Hematopoietic multipotent progenitor cell (in vitro differentiated cells): ENCODE measurements at places on chromosomes 13 and 19.

GRCh38 chr13:76683168-76683567 is 203.0 kb downstream of the KCTD12 start:
- no peak for DNase-seq

DNA sequence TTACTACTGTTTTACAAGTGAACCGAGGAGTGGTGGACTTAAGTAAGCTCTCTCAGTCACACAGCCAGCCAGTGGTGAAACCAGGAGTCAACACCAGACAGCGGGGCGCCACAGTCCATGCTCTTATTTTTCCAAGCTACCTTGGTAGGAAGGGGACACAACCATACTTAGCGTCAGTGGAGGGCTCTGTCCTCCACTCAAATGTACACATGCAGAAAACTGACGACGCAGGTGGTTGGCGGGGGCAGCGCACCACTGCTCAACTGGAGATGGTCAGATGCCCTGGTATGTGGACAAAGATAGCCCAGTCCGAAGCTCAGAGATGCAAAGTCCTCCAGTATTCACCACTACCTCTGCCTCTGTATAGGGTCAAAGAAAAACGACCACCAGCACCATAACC is 1.1 kb downstream of the ZNF667 start:
- no peak for DNase-seq

DNA sequence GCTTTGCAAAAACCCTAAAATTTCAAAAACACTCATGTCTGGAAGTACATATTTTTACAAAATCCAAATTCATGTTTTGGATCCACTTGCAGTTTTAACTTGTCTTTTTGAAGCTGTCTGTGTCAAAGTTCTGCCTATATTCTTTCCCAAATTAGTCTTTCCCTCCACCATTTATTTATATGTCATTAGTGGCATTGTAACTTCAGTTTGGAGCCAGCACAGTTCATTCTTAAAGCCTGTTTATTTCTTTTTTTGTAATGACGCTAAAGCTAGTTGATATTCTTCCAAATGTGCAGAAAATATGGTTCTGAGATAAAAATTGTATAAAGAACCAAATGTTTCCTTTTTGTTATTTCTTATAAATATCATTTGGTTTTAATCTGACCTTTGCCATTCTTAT is 2039.3 kb downstream of the OLFM4 start:
- DNase-seq = no peak

- DNase-seq = peak; percentile 91
Measured at GRCh38 chr19:36489920-36490415, 607 bp upstream of the ZNF566 start.

GRCh38 chr13:45055902-45056648 is 64.2 kb upstream of the GTF2F2 start:
- DNase-seq = no peak

DNA sequence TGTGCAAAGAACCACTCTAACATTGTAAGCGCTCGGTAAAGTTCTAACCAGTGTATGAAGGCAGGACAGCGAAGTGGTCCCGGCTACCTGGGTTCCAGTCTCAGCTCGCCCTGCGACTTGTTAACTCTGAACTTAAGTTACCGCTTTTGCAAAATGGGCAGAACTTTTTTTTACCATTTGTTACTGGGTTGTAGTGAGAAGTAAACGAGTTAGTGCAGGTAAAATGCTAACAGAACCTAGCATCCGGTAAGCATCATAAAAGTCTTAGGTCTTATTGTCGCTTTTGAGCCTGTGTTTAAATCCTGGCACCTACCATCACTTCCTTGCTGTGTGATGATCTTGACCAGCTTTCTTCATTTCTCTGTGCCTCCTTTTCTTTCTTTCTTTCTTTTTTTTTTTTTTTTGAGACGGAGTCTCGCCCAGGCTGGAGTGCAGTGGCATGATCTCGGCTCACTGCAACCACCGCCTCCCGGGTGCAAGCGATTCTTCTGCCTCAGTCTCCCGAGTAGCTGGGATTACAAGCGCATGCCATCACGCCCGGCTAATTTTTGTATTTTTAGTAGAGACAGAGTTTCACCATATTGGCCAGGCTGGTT is 734 bp upstream of the TRMT1 start:
- no peak for DNase-seq

- peak; percentile 11 for DNase-seq
Measured at GRCh38 chr13:61880578-61881283, 465.1 kb upstream of the PCDH20 start.

DNA sequence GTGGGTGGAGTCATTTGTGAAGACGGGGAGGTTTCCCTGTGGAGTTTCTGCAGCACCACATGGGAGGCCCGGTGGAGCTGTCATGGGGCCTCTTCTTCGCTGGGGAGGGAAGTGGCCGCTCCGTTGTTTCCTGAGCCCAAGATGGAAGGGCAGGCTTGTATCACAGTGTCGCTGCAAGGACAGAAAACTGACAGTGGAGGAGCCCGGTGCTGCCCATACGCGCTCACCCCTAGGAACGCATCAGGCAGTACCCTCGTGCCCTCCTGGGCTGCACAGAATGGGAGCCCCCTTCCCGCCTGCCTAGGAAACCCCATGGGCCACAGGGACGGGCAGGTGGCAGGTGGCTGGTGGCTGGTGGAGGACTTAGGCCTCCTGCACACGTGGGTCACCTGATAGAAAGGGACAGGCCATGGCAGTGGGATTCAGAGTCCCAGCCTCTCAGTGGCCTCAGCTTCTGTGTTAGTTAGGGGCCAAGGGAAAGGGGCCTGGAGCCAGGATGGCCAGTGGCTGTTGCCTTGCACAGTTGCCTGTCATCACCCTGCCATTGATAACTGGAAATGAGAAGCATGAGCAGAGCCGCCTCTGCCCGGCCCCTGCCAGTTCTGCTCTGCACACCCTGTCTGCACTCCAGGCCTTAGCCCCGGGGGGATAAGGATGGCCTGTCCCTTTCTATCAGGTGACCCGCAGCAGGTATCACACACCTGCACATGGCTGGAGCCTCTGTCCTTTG is 7.6 kb downstream of the COL4A2 start:
- DNase-seq = no peak

DNA sequence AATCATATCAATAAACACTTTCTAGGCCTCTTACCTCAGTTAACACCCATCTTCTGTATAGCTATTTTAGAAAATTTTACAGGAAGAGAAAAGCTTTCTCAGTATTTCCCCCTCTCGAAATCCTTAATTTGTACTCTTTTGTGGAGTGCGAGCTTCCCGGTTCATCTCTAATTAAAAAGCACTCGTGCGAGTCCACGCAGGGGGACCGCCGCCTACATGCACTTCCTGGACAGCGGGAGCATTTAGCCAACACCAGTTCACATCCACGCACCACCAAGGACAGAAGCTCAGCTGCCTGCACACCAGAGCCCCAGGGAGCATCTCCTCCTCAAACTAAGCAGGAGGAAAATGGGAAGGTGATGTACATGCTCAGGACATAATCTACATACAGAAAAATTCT is 60.0 kb downstream of the RASA3 start:
- no peak for DNase-seq

DNA sequence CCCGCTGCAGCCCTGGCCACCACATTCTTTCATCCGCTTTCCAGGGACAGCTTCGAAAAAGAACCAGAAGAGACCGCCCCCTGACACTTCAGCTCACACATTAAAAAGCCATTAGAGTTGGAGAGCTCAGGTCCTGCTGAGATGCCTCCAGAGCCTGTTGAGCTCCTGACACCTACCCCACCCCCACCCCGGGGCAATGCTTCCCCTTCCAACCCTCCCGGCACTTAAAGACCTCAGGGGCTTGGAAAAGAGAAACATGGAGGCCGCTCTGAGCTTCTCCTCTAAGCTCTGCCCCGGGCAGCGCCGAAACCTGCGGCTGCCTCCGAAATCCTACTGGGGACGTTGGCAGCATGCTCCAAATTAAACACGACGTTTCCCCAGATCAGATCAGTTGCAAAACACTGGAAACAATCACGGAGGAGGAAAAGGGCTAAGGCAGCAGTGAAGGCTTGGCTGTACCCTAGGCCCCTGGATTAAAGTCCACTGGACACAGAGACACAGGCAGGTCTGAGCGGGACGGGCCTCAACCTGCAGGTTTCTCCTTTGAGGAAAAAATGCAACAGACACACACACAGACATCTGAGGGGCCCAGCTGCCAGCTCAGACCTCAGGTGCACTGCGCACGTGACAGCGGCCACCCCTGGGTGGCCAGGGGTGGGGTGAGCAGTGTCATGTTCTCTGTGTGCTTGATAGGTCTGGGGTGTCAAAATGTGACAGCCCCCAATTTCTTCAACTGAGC is 9.6 kb downstream of the SH3GL1 start:
- DNase-seq = peak; percentile 15

GRCh38 chr13:37889102-37889501 is 19.5 kb upstream of the TRPC4 start:
- no peak for DNase-seq

DNA sequence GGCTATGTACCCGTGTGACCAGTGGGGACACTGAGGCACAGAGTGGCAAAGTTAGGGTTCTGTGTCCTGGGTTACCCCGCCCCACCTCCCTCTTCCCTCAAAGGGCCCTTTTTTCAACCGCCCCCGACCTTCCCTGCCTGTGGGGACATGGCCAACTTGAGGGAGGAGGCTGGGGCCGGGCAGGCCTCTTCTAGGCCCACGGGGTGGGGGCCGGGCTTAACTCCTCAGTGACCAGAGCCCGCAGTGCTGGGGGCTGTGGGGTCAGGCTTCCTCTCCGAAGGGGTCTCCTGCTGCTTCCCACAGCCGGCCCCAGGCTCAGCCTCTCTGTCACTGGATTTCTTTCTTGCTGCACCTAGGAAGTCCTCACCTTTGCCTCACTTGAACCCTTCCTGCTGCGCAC is 23.9 kb downstream of the PIAS4 start:
- no peak for DNase-seq

- DNase-seq = no peak
Measured at GRCh38 chr13:33205224-33205623, 80.3 kb downstream of the STARD13 start.

GRCh38 chr13:95039415-95039814 is 261.8 kb downstream of the ABCC4 start:
- DNase-seq = no peak

GRCh38 chr13:61247149-61247936 is 168.3 kb downstream of the PCDH20 start:
- no peak for DNase-seq

DNA sequence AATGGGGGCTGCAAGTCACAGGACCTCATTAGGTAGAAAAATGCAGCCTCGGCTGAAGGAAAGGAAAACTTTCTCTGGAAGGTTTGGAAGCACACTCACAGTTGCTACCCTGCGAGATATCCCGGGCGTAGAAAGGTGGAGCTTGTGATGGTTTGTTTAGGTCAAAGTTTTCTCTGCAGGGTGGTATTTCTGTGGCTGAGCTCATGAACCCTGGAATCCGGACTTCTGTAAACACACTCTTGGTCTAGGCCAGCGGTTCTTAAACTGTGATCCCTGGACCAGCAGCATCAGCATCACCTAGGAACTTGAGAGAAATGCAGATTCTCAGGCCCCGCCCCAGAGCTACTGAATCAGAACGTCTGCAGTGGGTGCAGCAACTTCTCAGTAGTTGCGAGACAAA is 3.3 kb upstream of the SLC15A1 start:
- no peak for DNase-seq

GRCh38 chr19:18397242-18398202 is at the start of gene LRRC25:
TSS of gene LRRC25 (minus strand) at chr19:18397622. CDS start at chr19:18396963, 659 bp downstream.
- peak; percentile 87 for DNase-seq

DNA sequence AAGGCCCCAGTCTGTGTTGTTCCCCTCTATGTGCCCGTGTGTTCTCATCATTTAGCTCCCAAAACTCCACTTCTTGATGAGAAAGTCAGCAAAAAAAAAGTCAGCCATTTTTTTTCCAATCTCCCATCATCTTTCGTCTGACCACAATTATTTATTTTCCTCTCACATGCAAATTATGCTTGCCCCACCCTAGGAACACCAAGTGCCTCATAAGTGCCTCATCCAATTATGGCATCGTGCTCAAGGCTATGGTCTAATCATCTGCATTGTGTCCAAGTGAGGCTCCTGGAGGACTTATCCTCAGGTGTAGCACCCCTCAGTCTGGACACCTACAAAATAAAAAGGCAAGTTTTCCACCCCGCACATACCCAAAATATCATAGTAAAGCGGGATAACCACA is 20.8 kb upstream of the IPO5 start:
- no peak for DNase-seq

DNA sequence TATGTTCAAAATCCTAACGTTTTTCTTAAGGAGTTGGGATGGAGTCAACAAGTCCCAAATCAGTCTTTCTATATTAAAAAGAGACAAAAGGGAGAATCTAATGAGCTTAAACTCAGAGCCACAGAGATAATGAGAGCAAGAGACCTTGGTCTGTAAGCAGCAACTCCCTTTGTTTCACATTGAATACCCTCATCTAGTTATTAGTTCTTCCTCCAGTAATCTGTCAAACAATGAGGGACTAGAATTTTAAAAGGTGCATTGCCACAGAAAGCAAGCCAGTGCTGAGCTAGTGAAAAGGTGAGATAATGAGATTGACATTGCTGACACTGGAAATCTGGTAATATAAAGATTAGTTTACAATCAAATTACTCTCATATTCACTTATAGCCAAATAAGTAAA is 718.6 kb downstream of the DACH1 start:
- no peak for DNase-seq

DNA sequence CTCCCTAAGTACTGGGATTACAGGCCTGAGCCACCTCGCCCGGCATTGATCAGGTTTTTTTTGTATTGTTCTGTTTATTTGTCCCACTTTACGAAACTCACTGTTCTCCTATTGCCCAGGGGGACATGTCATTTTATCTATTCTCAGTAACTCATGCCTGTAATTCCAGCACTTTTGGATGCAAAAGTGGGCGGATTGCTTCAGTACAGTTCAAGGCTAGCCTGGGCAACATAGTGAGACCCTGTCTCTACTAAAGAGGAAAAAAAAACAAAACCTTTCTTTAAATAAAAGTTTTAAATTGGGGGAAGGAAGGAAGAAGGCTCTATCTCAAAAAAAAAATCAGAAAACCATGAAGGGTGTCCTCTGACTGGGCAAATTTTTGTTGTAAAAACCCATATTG is 2.7 kb upstream of the MPV17L2 start:
- DNase-seq = no peak

GRCh38 chr19:6733338-6734095 is 3.9 kb downstream of the GPR108 start:
- DNase-seq = no peak

- DNase-seq = peak; percentile 69
Measured at GRCh38 chr19:4186087-4186993, 3.9 kb downstream of the ANKRD24 start.

- DNase-seq = no peak
Measured at GRCh38 chr13:63449550-63449949, 2033.9 kb upstream of the PCDH20 start.

DNA sequence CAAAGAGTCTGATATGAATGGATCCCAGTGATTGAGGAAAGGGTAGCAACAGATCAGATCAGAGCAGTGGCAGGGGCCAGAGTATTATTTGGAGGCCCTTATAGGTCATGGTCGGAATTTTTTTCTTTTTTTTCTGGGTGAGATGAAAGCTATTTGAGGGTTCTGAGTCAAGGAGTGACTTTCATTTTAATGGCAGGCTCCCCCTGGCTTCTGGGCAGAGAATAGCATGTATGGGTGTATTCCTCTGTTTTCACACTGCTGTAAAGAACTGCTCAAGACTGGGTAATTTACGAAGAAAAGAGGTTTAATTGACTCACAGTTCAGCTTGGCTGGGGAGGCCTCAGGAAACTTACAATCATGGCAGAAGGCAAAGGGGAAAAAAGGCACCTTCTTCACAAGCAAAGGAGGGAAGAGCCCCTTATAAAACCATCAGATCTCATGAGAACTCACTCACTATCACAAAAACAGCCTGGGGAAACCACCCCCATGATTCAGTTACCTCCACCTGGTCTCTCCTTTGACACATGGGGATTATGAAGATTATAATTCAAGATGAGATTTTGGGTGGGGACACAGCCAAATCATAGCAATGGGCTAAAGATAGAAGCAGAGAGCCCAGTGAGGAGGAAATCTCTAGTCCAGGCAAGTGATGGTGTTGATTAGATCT is 3.0 kb upstream of the SLC6A16 start:
- peak; percentile 69 for DNase-seq
